ENCODE measurements at places on chromosomes 4 and X.

DNA sequence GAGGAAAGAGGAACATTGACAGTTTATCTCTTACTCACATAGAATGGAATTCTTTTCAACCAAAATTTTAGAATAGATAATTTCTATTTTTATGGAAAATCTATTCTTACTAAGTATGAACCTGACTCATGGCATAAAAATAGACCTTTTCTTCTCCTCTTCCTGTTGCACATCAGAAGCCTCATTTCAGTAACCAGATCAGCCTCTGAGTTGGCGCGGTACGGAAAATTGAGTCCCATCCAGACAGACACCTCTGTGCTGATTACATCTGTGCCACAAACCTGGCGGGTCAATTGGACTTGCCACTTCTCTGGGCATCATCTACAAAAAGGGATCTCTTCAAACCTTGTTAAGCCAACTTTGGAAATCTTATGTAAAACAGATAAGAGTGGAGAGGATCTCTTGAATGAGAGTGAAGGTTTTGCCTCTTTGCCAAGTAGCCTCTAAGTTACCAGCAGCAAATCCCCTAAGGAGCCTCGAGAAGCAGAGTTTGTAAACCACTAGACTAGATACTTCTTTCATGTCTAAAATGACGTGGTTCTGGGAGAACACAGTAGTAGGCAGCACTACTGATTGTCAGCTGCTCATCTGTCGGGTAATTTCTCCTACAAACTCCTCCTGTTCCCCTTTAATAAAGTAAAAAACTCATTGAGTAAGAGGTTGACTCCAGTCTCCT lies 37.4 kb downstream of the TENM3 start:
- no peak for DNase-seq

- no peak for DNase-seq
Observed at GRCh38 chr4:35771571-35771970, 472.7 kb downstream of the ARAP2 start.

- DNase-seq: no peak
Observed at GRCh38 chr4:146787731-146788130, 149.0 kb downstream of the POU4F2 start.

DNA sequence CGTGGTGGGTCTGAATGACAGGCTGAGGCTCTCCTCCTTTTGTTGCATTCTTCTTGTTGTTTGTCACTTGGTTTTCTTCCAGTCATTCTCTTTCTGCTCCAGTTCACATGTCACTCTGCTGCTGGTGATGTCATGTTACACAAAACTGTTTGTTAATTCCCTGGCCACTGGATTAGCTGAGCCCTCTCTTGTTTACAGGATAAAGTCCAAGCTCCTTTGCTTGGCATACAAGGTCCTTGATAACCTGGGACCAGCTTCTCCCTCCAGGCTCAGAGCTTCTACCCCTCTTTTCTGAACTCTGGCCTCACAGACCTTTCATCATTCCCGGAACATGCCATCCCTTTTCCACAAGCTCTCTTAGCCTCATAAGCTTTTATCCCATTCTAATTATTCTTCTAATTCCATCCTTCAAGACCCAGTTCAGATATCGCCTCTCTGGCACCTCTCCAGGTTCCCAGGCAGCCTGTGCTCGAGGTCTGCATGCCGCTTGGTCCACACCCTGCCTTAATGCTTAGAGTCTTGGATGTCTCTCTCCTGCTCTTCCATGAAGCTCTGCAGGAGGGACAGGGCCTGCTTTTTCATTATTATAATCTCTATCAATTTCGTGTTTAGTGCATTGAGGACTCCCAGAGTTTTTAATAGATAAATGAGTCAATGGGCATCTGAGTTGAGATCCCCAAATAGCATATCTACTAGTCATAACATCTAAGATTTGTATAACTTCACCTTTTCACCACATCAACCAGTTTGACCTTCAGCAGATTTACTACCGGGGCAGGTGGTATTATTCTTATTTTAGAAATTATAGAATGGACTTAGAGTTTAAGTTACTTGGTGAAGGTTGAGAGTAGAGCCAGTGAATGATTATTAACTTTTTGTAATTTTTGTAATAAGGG lies 98.7 kb downstream of the TMEM131L start:
- no peak for DNase-seq

DNA sequence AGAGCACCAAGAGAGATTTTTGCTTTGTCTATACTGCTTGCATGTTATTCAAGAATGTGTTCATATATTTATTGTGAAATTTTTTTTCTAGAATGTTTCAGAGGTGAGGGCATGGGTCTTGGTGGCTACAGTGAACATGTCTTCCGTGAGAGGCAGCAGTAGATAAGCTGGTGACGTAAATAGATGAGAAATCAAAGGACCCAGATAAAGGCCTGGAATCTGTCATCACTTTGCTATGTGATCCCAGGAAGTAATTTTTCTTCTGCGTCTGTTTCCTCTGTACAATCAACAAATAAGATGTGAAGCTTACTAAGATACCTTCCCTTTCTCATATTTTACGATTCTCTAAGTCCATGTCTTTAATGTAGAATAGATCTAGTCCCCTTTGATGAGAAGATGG lies 129.1 kb downstream of the COL4A6 start:
- DNase-seq: no peak

DNA sequence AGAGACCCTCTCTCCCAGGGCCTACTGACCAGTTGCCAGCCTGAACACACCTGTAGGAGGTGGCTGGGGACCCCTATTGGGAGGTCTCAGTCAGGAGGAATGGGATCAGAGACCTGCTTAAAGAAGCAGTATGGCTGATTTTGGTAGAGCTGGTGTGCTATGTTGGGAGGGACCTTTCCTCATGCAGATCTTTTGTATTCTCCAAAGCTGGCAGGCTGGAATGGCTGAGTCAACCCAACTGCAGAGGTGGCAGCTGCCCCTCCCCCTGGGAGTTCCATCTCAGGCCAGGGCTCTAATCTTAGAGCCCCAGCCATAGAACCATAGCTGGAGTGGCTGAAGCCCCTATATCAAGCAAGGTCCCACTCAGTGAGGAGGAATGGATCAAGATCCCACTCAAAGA lies 279.3 kb upstream of the BMP3 start:
- no peak for DNase-seq

- no peak for DNase-seq
Observed at GRCh38 chrX:129649268-129650182, 5.2 kb downstream of the APLN start.

DNA sequence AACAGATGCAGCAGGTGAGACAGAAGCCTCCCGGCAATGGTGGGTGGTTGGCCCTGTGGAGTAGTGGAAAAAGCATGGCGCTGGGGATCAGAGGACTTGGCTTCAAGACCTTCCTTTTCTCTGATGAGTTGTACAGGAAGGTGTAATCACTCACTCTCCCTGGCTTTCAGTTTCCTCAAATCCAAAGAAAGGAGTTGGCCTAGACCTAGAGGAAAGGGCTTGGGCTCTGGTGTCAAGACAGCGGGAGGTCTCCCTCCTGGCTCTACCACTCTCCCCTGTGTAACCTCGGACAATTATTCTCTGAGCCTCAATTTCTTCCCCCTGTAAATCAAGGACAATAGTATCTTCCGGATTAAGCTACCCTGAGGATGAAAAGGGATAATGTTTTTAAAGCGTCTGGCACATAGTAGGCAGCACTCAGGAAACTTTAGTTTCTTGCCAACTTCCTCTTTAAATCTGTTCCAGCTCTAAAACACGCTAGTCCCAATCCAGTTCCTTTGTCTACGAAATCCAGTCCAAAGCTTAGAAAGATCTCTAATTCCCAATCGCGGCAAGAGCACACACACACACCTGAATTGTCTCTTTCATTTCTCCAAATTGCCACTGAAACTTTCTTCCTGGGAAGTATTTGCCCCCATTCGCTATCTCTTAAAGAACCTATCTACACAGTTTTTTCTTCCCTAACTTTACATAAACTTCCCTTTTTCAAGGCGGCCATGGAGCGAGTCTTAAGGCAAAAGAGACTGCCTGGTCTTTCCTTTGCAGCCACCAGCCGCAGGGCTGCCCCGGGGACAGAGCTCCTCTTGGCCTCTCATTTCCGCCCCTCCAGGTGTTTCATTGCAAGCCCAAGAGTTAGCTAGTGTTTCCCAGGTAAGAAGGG lies 29.9 kb upstream of the GPC4 start:
- no peak for DNase-seq

- no peak for DNase-seq
Observed at GRCh38 chr4:18973296-18973695, 951.7 kb upstream of the LCORL start.

- no peak for DNase-seq
Observed at GRCh38 chrX:69228732-69229131, 63.5 kb upstream of the PJA1 start.

DNA sequence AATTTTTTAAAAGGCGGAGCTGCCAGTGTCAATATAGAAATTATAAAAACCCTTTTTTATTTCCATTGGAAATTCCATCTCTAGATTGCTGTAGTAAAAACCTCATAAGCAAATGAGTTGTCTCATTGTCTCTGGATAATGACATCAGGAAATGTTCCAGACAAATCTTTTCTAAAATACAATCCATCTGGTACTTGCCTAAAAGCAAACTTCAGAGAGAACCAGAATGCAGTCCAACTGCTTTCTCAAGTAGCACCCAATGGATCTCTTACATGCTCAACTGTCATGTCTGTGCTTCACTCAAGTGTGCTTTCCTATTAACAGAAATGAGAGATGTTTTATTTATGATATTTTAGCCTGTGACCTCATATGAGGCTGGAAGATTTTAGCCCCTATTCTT lies 399.6 kb upstream of the NDST3 start:
- no peak for DNase-seq

GRCh38 chr4:7206911-7207567 lies 14.7 kb downstream of the SORCS2 start:
- DNase-seq: no peak
